Ureter (tissue), 1 donor: ENCODE measurements at places on chromosomes 6 and 20. TPM values are rescaled to one million over a fixed set of nuclear protein-coding genes. Genes with fewer than 3 reads are reported as not detected.

The BPIFB1 gene
- 0.65 TPM for total RNA-seq

The DEFB129 gene
- not detected for total RNA-seq

The NKX2-2 gene
- total RNA-seq: not detected

The FILIP1 gene
- total RNA-seq: 11.3 TPM

The PRELID3B gene
- total RNA-seq: 62.1 TPM

The TRIM31 gene
- 0.78 TPM for total RNA-seq

The HIVEP2 gene
- 29.0 TPM for total RNA-seq

The JAG1 gene
- 161 TPM for total RNA-seq

The MYB gene
- 0.89 TPM for total RNA-seq

The SIGLEC1 gene
- total RNA-seq: 9.5 TPM

The GPSM3 gene
- total RNA-seq: 33.9 TPM

The FUT9 gene
- total RNA-seq: 6.7 TPM

The PTCRA gene
- total RNA-seq: 0.55 TPM

The FAM184A gene
- total RNA-seq: 2.3 TPM

The KIF25 gene
- not detected for total RNA-seq

The DLL1 gene
- 16.1 TPM for total RNA-seq

The SDC4 gene
- 215 TPM for total RNA-seq

The UNC5CL gene
- 1.6 TPM for total RNA-seq

The LY6G6C gene
- not detected for total RNA-seq

The NOX3 gene
- not detected for total RNA-seq

The KHDC1L gene
- total RNA-seq: not detected

The BCAS1 gene
- total RNA-seq: 67.2 TPM

The VGLL2 gene
- total RNA-seq: not detected

The PNRC1 gene
- 204 TPM for total RNA-seq

The APOBEC2 gene
- 0.57 TPM for total RNA-seq

The THBS2 gene
- total RNA-seq: 65.8 TPM

The RNF39 gene
- total RNA-seq: 0.65 TPM

The TUBB2B gene
- total RNA-seq: 2.8 TPM

The PAX1 gene
- not detected for total RNA-seq

The SLC17A3 gene
- total RNA-seq: not detected

The ID4 gene
- total RNA-seq: 32.5 TPM

The RGS17 gene
- total RNA-seq: 3.3 TPM

The TOX2 gene
- 3.9 TPM for total RNA-seq

The CCR6 gene
- total RNA-seq: not detected

The FGD2 gene
- total RNA-seq: 32.0 TPM

The GPX5 gene
- not detected for total RNA-seq

The TTLL9 gene
- 0.86 TPM for total RNA-seq

The CRISP3 gene
- 117 TPM for total RNA-seq

The SRC gene
- total RNA-seq: 166 TPM

The OR10C1 gene
- total RNA-seq: not detected

The SLC52A3 gene
- total RNA-seq: 19.1 TPM

The CTSZ gene
- 116 TPM for total RNA-seq

The IRF4 gene
- total RNA-seq: 12.1 TPM

The CLPSL1 gene
- not detected for total RNA-seq

The CSNK2B gene
- 149 TPM for total RNA-seq

The CASS4 gene
- total RNA-seq: 0.91 TPM

The NRN1 gene
- total RNA-seq: 7.3 TPM

The KIF16B gene
- 30.4 TPM for total RNA-seq

The NTSR1 gene
- total RNA-seq: not detected

The INSM1 gene
- total RNA-seq: not detected
